Kidney epithelial cell (primary cell): ENCODE measurements at places on chromosomes 11 and 22.

DNA sequence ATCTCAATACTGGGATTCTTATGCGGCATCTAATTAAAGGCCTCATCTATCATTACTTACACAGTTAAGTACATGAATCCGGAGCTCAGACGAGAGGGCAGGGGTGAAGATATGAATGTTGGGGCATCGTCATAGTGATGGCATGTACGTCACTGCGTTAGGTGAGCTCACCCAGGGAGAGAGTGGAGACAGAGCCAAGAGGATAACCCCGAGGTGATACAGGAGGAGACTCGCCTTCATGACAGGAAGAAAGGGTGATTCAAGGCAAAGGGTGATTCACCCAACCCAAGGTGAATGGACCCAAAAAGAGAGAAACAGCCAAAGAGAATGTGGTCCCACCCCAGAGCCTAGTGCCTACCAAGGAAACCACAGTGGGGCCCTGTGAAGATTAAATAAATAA lies 132.9 kb upstream of the BLID start:
- DNase-seq = no peak

DNA sequence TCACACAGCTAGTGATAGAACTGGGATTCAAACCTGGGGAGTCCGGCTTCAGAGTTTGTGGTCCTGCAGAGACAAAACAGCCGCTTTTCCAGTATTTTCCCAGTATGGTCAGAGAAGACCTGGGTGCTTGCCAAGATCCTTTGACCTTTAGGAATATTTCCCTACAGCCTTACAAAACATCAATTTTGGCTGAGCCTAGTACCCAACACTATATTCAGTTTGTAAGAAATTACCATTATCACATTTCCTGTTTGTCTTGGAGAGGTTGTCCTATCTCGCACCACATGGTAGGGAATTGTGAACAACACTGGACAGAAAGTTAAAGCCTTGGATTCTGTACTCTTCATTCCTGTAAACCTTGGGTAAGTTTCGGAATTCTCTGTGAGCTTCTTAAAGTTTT lies 10.7 kb upstream of the NEU3 start:
- no peak for DNase-seq

DNA sequence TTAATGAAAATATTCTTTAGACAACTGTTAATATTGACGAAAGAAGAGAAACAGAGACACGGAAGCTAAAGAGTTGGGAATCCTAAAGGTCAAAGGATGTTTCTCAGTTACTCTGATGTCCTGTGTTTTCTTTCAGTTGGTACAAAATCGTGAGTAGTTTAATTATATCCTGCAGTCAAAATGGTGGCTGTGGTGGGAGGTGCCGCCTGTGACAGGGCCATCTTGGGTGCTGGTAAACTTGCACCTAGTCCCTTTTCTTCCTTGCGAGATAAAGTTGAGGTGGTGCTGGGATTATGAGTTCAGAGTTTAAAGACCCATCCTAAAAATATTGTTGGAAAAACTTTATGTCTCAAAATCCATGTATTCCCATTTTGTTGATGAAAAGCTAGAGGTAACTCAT lies 2.2 kb downstream of the CECR2 start:
- no peak for DNase-seq

- no peak for DNase-seq
Observed at GRCh38 chr11:69982690-69983570, 95.2 kb upstream of the ANO1 start.

DNA sequence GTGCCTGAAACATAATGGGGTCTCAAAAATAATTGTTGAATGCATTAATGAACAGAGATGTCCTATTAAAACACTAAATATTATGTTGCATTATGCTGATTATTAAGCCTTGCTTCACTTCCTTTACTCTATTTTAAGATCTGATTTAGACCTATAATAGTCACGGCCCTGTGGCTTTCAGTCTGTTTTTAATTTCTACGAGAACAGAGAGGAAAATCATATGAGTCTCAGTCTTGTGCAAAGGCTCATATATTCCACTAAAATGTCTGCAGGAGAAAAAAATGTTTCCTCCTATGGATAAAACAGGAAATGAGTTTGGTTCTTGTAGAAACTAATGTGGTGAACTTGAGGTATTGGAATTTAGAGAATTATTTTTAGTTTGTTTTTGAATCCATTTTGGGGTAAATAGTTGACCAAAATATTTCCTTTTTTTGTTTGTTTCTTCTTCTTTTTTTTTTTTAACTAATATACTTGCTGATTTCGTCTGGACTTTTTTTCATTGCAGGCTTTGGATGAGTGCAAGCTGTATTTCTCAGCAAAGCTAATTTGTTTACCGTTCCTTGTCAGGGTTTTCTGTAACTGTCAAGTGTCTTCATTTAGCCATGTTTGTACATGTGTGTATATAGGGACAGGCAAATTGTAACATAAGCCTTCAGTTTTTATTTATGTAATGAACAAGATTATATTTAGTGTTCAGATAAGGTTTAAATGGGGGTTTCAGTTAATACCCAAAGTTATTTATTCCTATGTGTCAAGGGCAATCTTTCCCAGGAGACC lies 139.1 kb upstream of the DDI1 start:
- DNase-seq = no peak
